ENCODE measurements at places on chromosomes 4 and X.

- no peak for DNase-seq
Observed at GRCh38 chr4:6749340-6750171, 33.0 kb upstream of the KIAA0232 start.

- no peak for DNase-seq
Observed at GRCh38 chrX:33032700-33033099, 178.6 kb downstream of the DMD start.

- no peak for DNase-seq
Observed at GRCh38 chrX:112512509-112512908, 167.2 kb downstream of the LHFPL1 start.

DNA sequence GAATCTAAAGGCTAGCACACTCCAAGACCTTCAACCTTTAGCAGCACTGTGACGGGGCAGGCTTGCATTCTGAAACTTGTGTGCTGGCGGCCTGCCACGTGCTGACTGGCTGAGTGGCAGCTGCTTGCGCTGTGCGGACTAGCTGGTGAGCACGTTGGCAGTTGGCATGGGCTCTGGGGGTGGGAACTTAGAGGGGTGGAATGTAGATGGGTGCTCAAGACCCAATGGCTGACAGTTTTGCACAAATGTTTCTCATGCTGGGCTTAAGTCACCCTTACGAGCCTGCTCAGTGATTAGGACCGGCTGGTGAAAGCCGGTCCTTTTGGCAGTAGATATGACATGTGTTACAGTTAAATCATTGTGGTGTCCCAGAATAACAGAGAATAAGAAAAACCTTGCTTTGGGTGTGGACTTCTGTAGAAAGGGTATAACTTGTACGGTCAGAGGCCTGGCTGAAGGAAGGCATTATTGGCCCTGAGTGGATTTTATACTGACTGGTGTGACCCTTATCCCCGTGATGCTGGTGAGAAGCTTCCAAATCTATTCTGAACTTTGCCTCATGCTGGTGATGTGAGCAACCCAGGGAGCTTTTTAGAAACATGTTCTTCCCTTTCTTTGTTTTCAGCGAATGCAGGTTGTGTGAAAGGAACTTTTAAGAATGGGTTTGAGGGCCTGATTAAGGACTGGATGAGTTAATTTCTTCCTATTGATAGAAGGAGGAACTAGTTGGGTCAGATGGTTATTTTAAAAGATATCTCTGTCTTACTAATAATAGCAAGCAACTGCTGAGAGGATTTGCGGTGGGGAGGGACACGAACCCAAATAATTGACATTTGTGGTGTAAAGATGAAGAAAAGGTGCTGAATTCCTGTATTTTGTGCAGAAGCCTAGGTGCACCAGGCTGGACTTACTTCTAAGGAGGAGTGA lies 107.4 kb upstream of the SLC4A4 start:
- DNase-seq: no peak

Measured in stimulated activated CD4-positive, alpha-beta T cell treated with anti-CD3 and anti-CD28 coated beads, Interleukin-4, amount 100 ng/mL, for 4 hours (primary cell).